ENCODE measurements at places on chromosomes 6 and 20.

GRCh38 chr20:3803289-3803688 is 7.2 kb downstream of the CDC25B start:
- DNase-seq = no peak

DNA sequence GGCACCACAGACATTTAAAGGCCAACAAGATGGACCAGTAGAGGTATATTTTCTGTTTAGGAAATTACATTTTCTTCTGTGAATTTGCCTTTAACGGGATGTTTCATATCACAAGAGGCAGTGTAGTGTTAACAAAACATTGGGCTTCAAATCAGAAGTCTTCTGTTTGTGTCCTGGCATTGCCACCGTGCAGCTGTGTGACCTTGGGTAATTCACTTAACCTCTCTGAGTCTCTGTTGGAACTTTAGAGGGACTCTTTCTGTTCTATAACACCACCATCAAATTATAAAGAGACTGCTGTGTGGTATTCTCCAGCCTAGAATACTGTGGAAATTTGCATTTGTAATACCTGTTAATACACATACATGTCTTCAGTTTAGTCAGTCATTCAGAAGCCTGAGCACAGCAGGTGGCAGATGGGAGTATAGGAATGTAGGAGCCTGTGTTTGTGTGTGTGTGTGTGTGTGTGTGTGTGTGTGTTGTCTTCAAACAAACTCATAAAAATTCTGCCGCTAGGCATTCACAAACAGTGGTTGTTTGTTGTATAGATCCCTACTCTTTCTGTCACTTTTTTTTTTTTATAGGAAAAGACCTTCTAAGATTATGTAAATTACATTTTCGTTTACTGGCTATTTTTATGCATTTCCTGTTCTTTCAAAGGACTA is 22.6 kb downstream of the UST start:
- DNase-seq = no peak

DNA sequence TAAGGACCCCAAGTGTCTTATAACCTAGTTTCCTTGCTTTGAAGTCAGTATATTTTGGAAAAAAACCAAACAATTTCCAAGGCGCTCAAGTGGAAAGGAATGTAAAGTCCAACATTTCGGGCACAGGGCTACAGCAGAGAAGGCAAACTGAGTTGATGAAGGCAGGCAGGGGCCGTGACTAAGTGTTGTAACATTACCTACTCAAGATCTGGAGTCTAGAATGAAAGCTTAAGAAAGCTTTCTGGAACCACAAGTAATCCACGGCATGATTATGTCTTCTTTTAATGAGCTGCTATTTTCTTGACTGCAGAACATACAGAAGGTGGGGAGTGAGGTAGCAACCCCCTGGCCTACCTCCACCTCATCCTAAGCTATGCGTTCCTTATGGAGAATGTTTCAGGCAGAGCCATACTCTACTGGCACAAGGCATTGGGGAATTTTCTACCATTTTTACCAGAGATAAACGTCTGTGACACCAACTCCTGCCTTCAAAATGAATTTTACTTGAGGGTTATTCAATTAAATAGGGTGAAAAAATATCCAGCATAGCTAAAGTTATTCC is 4.3 kb downstream of the PPP1R10 start:
- DNase-seq = no peak

DNA sequence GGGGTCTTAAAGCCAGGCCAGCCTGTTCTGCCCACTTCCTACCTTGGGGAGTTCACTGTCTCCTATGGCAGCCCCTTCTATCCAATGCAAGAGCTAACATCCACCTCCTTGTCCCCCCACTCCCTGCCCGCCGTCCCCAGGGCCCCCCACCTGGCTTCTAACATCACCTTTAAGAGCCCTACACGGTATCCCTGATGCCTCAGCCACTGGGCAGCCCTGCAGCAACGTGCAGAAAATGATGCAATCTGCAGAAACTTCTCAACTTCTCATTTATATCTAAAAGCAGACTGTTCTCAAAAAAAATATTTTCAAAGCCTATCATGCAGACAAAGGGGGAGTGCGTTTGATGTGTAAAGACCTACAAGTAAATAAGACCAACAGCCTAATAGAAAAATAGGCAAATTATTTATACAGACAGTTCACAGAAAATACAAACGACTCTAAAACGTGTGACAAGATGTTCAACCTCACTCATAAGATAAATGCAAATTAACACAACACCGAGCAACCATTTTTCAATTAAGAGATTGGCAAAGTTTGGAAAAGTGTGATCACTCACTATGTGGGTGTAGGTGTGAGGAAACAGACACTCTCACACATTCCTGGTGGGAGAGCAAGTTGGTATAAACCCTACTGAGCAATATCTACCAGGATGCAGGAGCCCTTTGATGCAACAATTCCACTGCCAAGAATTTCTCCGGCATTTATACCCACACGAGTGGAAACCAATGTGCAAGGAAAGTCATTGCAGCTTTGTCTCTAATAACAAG is 15.1 kb upstream of the HCK start:
- no peak for DNase-seq

DNA sequence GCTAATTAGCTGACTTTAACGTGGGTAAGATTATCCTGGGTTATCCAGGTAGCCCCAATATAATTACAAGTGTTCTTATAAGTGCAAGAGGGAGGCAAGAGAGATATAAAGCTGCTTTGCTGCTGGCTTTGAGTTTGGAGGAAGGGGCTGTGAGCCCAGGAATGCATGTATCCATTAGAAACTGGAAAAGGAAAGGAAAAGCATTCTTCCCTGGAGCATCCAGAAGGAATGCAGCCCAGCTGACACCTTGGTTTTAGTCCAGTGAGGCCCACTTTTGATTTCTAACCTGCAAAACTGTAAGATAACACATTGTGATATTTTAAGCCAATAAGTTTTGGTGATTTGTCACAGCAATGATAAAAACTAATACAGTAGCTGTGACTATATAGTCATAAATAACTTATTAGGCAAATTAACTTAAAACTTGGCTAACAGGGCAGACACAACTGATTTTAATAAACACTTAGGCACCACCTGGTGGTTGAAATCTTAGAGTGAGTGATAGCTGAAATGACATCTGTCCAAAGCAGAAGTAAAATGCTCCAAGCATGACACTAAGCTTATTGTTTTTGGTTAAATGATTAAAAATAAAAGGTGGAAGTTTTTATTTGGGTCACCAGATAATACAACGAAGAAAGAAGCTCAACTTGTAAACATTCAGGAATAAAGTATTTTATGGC is 35.6 kb downstream of the ADGRF4 start:
- DNase-seq = peak; percentile 12

DNA sequence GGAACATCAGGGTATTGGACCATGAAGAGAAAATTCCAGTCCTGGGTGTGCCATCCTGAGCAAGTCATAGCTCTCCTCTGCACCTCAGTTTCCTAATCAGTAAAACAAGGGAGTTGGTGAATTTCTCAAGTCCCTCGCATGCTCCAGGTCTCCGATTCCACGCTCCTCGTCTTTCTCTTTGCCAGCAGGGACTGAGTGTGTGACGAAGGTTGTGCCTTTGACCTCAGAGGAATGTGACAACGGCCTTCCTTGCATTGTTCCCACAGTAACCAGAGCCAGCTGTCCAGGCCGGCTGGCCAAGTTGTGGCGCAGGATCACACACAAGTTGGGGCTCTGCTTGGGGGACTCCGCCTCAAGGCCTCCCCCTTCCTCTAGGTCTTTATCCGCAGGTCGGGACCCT is 217.3 kb downstream of the ATXN1 start:
- DNase-seq = no peak

- DNase-seq = no peak
Measured at GRCh38 chr6:107741191-107741680, 82.9 kb downstream of the SCML4 start.

DNA sequence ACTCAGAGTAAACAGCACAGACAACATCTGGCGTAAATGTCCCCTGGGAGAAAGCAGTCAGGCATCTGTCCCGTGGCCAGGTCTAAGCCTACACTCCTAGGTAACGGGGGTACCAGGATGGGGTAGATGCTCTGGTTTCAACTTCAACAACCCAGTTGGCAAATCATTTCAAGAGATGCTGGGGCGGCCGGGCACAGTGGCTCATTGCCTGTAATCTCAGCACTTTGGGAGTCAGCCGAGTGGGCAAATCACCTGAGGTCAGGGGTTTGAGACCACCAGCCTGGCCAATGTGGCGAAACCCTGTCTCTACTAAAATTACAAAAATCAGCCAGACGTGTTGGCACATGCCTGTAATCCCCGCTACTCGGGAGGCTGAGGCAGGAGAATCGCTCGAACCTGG is 12.3 kb downstream of the PREX1 start:
- no peak for DNase-seq

GRCh38 chr20:43744966-43745730 is 18.3 kb upstream of the GTSF1L start:
- DNase-seq = no peak

- DNase-seq = no peak
Measured at GRCh38 chr6:82066991-82067411, 180.5 kb downstream of the IBTK start.

GRCh38 chr6:144776031-144776819 is 491.1 kb downstream of the UTRN start:
- no peak for DNase-seq

- DNase-seq = no peak
Measured at GRCh38 chr6:147990159-147990558, 352.5 kb upstream of the SASH1 start.

DNA sequence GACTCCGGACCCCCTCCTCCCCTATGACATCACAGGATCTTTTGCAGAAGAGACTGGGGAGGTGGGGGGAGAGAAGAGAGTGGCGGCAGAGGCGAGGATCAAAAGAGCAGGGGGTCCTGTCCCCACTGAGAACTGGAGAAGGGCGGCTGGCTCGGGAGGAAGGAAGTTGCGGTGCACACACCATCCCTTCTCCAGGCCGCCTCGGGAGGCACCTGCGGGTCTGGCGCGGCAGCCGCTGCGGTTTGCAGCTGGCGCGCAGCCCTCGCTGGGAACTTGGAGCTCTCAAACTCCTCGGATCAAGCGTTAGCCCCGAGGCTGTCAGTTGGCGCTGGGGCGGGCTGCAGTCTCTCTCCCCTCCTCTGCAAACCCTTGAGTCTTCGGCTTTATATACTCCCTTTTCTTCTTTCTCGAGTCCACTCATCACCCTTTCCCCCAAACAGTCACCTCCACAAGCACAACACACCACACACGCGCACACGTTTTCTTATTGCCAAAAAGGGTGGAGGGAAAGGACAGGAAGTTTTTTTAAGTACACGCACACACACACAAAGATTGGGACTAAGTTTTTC is 180.7 kb downstream of the TBXT start:
- no peak for DNase-seq

GRCh38 chr6:108751282-108751681 is 96.9 kb upstream of the ARMC2 start:
- DNase-seq = no peak

GRCh38 chr6:27237089-27237803 is 10.3 kb upstream of the PRSS16 start:
- peak; percentile 30 for DNase-seq

- no peak for DNase-seq
Measured at GRCh38 chr6:114008331-114008730, 37.4 kb upstream of the HDAC2 start.

- DNase-seq = no peak
Measured at GRCh38 chr6:148996815-148997214, 250.0 kb downstream of the UST start.

DNA sequence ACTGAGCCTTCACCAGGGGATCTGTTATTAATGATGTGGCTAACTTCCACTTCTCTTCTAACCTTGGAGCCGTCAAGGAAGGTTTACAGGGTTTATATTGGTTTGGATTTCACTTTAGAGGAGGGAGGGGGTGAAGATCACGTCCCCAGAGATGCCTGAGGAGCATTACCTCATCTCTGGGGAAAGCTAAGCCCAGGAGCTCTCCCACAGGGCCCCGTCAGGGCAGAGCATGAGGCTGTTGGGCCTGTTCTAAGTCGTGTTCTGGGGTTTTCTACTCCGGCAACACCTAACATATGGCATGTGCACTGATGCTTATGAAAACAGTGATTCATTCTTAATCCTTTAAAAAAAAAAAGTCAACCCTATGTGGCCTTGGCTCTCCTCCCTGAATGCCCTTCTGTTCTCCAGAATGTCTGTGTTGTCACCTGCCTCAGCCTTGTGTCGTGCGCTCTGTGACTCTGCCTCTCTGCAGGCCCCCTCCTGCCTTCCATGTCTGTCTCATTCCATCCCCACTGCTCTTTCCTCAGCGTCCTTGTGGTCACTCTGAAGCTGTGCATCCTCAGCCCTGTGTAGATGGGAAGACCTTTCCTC is 97.4 kb upstream of the JARID2 start:
- DNase-seq = no peak

- no peak for DNase-seq
Measured at GRCh38 chr6:90403489-90404381, 107.1 kb upstream of the BACH2 start.

- no peak for DNase-seq
Measured at GRCh38 chr6:169271158-169271876, 17.7 kb upstream of the THBS2 start.

GRCh38 chr6:131062241-131063027 is 611 bp downstream of the EPB41L2 start:
- no peak for DNase-seq

DNA sequence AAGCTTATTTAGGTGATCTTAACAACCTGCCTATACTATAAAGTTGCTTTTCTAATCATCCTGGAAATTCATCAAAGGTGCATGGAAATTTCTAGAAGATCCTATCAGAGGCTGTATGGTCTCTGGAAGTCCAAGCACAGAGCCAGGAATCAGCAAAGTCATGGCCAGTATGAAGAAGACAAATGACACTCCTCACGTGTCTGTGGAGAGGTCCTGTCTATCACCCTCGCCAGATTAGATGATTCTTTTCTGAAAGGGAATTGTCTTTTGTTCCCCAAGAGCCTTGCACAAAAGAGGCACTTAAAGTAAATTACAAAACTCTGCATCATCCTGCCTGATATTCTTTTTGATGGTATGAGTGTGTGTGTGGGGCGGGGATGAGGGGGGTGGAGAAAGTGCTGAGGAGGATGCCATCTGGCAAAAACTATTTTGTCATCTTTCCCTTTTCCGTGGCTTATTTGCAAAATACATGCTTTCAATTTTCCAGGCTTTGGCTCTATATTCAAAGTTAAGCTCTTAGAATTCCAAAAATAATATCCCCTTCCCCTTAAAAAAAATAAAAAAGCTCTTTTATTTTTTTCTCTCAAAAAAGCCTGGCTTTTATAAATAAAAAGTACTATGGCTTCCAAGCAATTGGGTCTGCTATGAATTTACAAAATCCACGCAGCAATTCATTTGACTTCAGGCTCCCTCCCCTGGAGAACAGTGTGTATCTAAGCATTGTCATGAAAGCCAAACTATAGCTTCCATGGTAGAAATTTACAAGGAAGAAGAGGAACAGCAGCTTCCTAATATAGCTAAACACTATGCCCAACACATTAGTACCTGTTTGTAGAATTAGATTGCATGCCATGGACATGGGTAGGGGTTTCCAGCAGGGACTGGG is 185.2 kb upstream of the ARG1 start:
- DNase-seq = no peak

DNA sequence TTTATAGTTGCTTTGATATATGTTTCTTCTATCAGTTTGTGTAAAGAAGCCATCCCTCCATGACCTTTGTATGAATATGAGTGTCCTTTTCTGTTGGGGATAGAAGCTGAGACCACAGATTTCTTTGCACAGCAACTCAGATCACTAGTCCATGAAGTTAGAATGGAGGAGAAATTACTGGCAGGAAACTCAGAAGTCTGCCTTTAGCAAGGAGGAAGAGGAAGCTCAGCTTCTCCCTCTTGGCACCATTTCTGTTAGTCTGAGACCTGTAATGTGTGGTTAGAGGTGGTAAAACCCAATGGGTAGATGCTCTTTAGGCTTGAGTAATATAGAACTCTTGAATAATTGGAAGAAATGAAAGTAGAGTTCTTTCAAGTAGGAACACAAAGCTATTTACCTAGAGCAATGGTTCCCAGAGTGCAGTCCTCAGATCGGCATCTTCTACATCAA is 995.3 kb upstream of the FLRT3 start:
- DNase-seq = no peak

- DNase-seq = no peak
Measured at GRCh38 chr6:23952245-23952644, 173.8 kb upstream of the NRSN1 start.
